GDM1 (cell line): ENCODE measurements at places on chromosomes 5 and 9.
A peak's percentile ranks its signal among the peaks of the same experiment; 100 is the strongest.

GRCh38 chr5:119743927-119744326 lies 114.6 kb downstream of the FAM170A start:
- peak; percentile 8 for DNase-seq

- DNase-seq = peak; percentile 15
Observed at GRCh38 chr5:59673438-59674058, 220.0 kb downstream of the PDE4D start.

DNA sequence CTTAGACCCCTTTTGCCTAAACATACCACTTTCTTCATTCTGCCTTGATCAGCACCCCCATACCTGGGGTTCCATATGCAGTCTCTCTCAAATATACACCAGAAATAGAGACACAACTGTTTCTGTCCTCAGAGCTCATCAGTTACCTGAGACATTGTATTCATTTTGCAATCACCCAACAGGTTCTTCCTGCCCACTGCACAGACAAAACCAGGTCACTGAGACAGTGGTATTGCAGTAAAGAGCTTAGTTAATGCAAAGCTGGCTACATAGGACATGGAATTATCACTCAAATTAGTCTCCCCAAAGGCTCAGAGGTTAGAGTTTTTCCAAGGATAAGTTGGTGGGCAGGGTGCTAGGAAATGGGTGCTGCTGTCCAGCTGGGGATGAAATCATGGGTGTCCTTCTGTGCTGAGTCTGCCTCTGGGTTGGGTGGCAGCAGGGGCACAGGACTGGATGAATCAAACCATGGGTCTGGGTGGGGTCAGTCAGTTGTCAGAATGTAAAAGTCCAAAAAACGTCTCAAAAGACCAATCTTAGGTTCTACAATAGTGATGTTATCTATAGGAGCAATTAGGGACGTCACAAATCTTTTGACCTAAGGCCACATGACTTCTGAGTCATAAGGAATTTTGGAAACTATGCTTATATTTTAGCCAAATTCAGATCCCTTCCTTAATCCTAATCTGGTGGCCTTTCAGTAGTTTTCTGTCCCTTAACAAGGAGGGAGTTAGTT lies 41.0 kb downstream of the KCNV2 start:
- DNase-seq = no peak

DNA sequence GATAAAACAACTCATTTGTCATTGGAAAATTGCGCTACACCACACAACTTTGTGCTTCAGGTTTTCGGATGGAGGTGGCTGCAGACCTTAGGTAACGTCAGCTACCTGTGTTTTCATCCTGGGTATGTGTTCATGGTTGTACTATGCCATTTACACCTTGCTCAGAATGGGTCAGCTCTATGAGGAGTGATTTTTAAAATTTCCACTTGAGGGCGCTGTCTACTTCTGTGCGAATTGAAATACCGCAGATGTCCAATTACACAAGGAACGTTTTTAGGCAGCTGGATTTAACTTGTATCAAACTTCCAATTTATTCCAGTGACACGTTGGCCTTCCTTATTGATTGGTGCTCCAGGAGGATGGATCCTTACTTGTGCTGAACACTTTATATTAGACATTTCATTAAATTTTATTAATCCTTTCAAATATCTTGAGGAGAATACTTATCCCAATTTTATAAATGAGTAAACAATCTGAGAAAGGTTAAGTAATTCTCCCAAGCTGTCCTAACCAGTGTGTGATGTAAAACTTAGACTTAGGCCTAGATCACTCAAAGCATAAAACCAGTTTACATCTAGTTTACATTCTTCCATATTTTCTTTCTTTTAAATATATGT lies 23.4 kb downstream of the DMRTA1 start:
- no peak for DNase-seq

GRCh38 chr5:122638581-122638980 lies 136.3 kb upstream of the SNX2 start:
- DNase-seq = no peak

DNA sequence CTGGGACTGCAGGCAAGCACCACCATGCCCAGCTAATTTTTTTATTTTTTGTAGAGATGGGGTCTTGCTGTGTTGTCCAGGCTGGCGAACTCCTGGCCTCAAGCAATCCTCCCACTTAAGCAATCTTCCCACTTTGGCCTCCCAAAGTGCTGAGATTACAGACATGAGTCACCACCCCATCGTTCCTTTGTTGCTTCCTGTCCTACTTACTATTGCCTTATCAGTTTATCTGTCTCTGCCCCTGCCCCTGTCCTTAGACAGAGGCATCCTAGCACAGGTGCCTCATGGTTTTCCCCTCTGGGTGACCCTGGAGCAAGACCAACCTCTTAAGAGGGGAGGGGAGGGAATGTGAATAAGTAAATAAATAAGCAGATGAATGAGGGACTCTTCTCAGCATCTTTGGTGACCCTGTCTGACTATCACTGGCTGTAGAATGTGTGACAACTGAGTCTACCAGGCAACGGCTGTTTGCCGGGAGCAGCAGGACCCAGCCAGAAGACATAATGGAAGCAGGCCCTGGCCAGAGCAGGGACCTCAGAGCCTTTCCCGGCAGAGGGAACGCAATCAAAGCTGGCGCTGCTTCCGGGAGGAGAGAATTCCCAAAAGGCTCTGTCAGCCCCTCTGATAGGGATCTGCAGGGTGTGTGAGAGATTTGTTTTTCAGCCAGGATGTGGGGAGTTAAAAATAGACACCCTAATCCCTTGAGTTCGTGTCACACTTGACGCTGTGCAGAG lies 43.8 kb upstream of the DAB2IP start:
- no peak for DNase-seq

GRCh38 chr9:87668222-87668621 lies 57.7 kb upstream of the CTSL start:
- DNase-seq = no peak

- no peak for DNase-seq
Observed at GRCh38 chr5:141880961-141881801, 3.0 kb upstream of the PCDH1 start.

DNA sequence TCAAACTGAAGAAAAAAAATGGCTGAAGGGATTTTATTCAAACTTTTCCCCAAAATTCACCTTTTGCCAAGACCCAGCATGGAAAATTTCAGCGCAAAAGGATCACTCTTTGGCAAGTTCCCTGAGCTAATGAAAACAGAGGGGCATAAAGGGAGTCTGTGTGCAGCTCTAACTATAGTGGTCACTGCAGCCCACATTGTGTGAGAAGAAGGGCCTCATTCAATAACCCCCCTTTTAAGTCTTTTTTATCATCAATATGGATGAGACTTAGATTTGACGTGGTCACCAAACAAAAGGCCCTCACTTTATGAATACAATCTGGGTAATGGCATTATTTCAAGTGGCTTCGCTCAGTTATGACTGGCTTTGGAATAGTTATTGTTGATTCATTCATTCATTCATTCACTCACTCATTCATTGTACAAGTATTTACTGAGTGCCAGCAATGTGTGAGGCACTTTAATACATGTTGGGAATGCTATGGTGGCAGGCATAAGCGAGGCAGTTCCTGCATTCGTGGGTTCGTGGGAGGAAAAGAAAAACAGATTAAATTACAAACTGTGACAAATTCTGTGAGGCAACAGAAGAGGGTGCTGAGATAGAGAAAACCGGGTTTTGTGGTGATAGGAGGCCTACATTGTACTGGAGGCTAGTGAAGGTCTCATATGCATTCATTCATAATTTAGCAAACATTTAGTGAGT lies 145.7 kb upstream of the KLF4 start:
- DNase-seq = no peak

GRCh38 chr5:175494264-175495183 lies 16.2 kb downstream of the SFXN1 start:
- no peak for DNase-seq

DNA sequence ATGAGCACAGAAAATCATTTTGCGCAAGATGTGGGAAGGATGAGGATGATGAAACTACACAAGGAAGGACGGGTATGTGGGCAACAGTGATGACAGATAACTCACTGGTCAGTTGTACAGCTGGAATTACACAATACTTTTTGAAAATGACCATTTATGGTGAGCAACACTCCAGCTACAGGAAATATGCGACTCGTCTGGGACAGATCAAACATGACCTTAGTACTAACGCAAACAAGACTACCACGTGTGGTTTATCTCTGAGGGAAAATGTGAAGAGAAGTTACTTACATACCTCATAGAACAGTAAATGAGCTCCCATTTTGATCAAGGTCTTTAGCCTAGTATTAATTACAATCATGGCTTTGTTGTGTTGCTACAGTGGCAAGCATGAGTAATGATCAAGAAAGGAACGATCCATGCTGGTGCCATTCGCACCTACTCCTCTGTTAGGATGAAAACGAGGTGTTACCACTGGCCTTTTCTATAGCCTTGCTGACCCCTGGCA lies 456.9 kb downstream of the BNC2 start:
- no peak for DNase-seq

DNA sequence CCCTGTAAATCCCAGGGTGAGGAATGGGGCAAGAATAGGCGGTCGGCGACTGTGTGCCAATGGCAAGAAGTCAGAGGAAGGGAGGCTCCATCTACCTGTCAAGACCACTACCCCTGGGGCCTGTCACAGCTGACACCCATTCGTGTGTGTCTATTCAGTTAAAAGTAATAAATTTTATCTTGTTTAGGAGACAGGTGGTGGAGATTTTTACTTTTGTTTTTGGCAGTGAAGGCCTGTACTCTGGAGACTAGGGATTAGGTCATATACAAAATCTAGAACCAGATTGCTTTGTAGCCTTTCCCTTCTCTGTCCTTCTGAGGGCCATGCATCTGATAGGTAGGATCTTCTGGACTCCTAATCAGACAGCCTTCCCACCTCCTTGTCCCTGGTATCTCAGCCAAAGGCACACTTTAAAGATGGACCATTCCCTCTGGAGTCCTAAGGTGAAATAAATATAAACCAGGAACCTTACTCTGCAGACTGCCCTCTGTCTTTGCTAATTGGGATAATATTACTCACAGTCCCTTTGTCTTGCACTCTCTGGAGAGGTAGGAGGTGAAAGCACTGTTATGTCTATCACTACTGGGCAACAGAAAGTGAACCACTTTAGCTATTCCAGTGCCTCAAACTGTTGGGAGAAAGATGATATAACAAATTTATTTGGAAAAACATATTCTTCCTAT lies 213.2 kb upstream of the ACTBL2 start:
- DNase-seq = no peak

- DNase-seq = peak; percentile 62
Observed at GRCh38 chr9:26954050-26954508, 2.1 kb upstream of the IFT74 start.

DNA sequence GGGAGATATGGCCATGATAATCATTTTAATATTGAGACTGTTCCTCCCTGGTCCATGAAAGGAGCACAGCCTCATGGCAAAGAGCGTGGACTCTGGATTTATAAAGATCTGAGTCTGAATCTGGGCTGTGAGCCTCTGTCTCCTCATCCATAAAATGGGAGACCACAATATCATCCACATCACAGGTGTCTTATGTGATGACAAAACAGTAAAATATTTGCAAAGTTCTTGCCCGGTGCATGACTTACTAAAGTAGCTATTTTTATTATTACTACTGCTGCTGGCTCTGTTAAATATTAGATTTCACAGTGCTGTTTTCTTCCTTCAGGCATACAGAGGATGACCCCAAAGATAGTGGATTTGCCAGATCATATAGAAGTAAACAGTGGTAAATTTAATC lies 74.1 kb downstream of the TEK start:
- DNase-seq = no peak

GRCh38 chr5:178545176-178545575 lies 45.0 kb downstream of the COL23A1 start:
- DNase-seq = no peak

DNA sequence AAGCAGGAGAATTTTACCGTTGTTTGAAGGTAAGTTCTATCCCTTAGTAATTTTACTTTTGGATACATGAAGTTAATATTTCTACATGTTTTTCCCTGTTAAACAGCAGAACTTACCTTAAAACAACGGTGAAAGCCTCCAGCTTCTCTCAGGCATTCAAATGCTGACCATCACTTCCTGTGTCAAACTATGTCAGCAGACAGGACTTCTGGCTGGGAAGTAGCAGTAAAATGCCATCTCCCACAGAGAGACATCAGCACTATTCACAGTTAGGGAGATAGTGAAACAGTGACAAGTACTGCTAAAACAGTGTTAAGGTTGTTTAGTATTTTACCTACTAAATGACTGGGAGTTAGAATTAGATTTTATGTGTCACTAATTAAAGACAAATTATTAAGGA lies 34.2 kb upstream of the GOLGA1 start:
- DNase-seq = no peak

DNA sequence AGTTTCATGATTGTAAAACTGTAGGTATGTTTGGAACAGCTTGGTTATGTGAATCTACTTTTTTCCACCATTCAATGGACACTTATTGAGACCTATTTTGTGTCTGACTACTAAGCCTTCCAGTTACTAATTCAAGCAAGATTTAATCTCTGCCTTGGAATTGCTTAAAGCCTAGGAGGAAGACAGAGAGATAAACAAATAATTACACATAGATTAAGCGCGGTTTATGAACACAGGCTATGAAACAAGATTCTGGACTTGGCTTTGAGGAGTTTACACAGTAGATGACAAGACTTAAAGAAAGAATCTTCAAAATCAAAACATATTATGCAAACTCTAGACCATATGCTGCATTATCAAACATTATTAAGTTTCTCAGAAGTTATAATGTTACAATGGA lies 340.4 kb downstream of the RASEF start:
- DNase-seq = no peak

- DNase-seq = no peak
Observed at GRCh38 chr9:91676046-91676445, 252.4 kb upstream of the NFIL3 start.

- DNase-seq = no peak
Observed at GRCh38 chr9:98375138-98375726, 119.8 kb upstream of the TBC1D2 start.

DNA sequence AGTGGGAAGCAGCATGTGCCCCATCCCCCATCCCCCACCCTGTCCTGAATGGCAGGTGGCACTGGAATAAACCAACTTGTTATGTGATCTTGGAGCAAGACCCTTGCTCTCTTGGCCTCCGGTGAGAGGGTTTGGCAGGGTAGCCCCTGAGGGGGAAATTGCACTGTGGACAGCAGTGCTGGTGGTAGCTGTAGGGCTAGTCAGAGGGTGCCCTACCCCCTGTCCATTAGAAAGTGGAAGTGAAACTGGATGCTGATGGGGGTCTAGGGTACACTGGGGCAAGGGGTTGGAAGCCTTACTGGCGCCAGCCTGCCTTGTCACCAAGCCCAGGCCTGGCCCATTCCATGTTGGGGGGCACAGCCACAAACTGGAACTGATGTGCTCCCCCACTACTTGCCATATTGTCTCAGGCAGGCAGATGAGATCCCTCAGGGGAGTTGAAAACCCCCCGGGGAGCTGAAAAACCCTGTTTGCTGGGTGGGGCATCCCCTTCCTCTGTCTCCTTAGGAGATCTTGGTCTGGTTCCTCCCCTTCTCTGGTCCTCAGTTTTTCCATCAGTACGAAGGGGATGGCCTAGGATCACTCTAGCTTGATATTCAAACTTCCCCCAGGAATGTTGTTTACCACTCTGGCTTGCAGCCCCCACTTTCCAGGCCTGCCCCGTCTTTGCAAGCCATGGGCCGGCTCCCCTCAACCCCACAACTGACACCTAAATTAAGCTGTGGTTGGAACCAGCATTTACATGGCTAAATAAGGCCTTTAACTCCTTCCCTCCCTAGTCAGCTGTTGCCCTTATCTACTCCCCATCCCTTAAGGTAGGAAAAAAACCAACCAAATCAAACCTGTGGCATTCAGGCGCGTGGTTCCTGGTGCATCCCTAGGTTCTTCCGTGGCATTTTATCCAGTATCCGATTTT lies 14.4 kb upstream of the SYNPO start:
- DNase-seq = no peak
